ENCODE measurements at places on chromosomes 1 and 21.

- DNase-seq = no peak
These were observed 39.2 kb downstream of the CNN3 start for GRCh38 chr1:94887603-94888171.

DNA sequence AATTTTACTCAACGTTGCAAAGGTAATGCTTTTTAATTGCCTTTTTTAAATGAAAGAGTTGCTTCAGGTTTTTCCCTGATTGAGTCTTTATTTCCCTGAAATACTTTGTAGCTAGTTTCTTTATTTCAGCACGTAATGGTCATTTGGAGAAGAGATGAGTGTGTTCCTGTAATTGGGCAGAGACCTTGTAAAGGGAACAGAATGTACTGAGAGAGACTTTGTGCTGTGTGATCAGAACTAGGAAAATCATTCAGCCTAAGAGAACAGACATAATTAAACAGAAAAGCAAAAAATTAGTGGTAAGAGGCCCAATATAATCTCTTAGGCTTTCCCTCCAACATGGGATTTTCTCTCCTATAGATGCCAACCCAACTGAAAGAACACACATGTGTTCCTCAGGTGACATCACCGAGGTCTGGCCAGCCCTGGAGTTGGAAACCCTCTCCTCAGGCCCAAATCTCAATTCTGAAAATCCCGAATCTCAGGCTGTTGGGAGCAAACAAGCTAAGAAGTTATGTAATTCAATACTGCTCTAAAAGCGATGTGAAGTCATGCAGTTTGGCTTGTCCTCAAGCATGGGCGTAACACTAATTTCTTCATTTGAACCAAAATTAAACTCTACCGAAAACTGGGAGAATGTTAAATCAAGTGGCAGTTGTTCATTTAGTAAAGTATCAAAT is 102.0 kb downstream of the TGFB2 start:
- no peak for DNase-seq

- no peak for DNase-seq
These were observed 22.3 kb upstream of the OTUD3 start for GRCh38 chr1:19859876-19860275.

DNA sequence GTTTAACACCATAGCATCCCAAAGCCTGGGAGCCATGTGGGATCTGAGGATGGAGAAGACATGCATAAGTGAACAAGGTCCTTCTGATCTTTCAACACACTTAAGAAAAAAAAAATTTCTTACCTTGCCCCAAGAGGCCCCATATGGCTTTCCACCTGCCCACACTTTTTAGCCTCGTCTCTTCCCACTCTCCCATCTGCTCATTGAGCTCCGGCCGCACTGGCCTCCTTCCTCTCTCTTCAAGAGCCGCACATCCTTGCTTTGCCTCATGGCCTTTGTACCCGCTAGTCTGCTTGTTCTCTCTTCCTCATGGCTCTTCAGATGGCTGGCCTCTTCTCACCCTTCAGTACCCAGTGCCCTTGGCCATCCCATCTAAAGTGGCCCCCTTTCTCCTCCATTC is 70.2 kb upstream of the PDE4B start:
- DNase-seq = no peak

DNA sequence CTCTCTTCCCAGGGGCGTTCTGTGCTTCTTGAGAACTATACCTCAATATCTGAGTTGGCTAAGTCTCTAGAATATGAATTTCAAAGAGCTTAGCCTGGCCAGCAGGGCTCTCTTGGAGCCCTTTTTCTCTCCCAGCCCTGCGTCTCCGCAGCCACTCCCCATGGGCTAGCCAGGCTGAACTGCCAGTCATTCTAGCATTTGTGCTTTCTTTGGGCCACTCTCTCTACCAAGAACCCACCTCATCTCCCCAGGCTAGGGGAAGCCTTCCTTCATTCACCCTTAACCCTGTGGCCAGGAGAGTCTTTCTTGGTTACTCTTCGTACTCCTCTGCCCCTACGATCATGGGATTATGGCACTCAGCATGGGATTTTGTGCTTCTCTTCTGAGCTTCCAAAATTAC is 18.2 kb downstream of the ABCG1 start:
- no peak for DNase-seq

GRCh38 chr1:91813813-91814212 is 72.1 kb downstream of the TGFBR3 start:
- no peak for DNase-seq
